CD4-positive, alpha-beta T cell treated with Interleukin-21 for 1 hour (primary cell): ENCODE measurements at places on chromosomes 3 and 15.

DNA sequence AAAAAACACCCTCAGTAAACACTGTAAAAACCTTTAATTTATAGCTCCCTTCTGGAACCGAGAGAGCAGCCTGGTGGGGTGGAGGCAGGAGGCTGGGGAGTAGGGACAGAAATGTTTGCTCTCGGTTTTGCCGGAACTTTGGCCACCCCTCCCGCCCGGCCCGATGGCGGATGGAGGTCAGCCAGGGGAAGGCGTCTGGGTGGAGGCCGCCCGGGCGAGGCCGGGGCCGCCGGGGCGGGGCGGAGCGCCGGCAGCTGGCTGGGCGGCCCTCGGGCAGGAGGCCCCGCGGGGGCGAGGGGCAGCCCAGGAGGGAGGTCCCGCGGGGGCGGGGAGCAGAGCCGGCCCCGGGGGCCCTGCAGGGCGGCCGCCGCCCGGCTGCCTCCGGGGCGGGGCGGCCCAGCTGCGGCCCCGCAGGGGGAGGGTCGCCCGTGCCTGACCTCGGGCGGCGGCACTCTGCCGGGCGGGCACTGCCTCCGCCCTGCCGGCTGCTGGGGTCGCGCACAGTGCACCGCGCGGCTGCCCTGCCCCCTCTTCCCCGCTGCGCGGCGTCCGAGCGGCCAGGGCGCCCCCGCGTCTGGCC, 829 bp upstream of the SKIL start:
- DNase-seq: peak; percentile 61

DNA sequence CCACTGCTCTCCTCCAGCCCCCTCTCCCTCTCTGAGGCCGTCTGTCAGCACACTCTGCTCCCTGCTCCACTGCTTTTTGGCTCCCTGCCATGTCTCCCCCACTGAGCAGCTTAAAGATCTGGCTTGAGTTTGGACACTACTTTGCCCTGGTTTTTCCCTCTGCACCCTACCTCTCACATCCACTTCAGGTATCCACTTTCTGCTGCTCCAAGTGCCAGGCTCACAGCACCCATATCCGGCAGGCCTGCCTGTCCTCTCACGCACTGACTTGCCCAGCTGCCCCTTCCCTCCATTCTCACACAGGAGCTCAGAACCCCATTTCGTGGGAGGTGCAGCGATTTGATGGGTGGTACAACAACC, 3.7 kb downstream of the DUOX1 start:
- no peak for DNase-seq

DNA sequence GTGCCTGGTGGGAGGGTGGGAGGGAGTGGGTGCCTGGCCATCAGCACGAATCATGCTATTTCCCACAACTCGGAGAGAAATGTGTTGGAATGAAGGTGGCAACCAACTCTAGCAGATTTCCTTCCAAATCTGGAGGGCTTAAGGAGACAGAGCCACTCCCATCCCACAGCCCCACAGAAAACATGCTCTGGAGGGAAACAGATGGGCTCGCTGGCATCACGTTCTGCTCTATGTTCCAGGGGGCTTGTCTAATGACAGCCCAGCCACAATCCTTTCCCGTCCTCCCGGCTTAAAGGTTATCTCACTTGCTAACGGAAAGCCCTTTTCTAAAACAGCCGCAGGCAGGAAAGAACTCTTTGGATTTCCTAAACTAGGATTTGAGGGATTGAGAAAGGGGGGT, 65.3 kb downstream of the ADAMTS17 start:
- DNase-seq: no peak

- no peak for DNase-seq
Measured at GRCh38 chr3:116264546-116265319, 180.6 kb downstream of the LSAMP start.

DNA sequence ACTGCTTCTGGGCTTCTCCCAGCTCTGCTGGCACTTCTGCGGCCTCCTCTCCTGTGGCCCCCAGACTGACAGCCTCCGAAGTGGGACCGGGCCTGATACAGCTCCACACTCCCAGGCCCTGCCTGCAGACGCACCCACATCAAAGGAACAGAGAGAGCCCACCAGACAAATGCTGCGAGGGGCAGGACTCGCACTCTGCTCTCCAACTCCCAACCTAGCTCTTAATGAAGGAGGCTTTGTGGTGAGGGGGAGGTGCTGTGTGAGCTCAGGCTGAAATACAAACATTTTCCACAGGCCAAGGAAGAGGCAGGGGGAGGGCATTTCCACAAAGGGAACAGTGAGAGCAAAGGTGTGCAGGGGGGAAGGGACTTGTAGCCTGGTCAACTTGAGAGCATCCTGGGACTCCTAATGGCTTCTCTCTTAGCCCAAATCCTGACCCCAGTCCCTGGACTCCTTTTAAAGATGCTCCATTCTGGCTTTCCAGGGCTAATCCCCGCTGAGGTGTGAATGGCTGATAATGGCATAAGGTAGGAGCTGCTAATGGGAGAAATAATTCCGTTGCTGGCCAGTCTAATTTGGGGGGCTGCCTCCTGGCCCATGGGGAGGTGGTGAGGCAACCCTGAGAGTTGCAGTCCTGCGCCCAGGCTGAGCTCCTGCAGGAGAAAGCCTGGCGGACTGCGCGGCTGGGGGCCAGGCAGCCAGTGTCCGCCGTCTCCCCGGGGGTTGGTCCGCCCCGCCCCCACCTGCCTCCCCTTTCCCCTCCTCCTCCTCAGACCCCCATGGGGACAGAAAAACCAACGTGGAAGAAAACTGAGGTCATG, 9.6 kb downstream of the LINGO1 start:
- no peak for DNase-seq
